ENCODE measurements at places on chromosomes 6 and 20. TPM values are rescaled to one million over a fixed set of nuclear protein-coding genes. Genes with fewer than 3 reads are reported as not detected.

BANF2 gene
- not detected for total RNA-seq

POM121L2 gene
- not detected for total RNA-seq

TMC2 gene
- not detected for total RNA-seq

TCEA2 gene
- 24.0 TPM for total RNA-seq

VIP gene
- not detected for total RNA-seq

NRSN1 gene
- total RNA-seq = not detected

EDN1 gene
- 5.3 TPM for total RNA-seq

ACTR5 gene
- total RNA-seq = 5.7 TPM

LIME1 gene
- 4.5 TPM for total RNA-seq

LEMD2 gene
- total RNA-seq = 61.5 TPM

THBS2 gene
- total RNA-seq = 239 TPM

RIMS1 gene
- 5.4 TPM for total RNA-seq

MRPL14 gene
- total RNA-seq = 42.5 TPM

DNAH8 gene
- total RNA-seq = not detected

RIMS4 gene
- total RNA-seq = under 0.01 TPM

ZC2HC1B gene
- 0.16 TPM for total RNA-seq

SMIM28 gene
- total RNA-seq = not detected

CD83 gene
- 3.4 TPM for total RNA-seq

ABHD16B gene
- not detected for total RNA-seq

BMP7 gene
- 0.12 TPM for total RNA-seq

GSTA4 gene
- 35.4 TPM for total RNA-seq

SPTLC3 gene
- 3.6 TPM for total RNA-seq

PLAGL2 gene
- total RNA-seq = 4.9 TPM

VSTM2L gene
- 5.6 TPM for total RNA-seq

PRPH2 gene
- 2.2 TPM for total RNA-seq

GGTLC1 gene
- not detected for total RNA-seq

ARMH2 gene
- total RNA-seq = not detected

RING1 gene
- total RNA-seq = 24.3 TPM

PPIL1 gene
- 15.4 TPM for total RNA-seq

FOXA2 gene
- total RNA-seq = not detected

LPA gene
- total RNA-seq = not detected

TAGAP gene
- total RNA-seq = not detected

PLAGL1 gene
- 36.2 TPM for total RNA-seq

BCAS4 gene
- total RNA-seq = 10.2 TPM

LRRC1 gene
- 1.1 TPM for total RNA-seq

IMPG1 gene
- not detected for total RNA-seq

SLC35F1 gene
- total RNA-seq = not detected

Data from hair follicle dermal papilla cell (primary cell).